NCI-H2171 treated with DMSO at 0.1 percent for 48 hours (cell line): ENCODE measurements at places on chromosomes 11 and 22.

GRCh38 chr11:134037046-134037908, 31.6 kb upstream of the JAM3 start:
- peak; percentile 26 for DNase-seq

DNA sequence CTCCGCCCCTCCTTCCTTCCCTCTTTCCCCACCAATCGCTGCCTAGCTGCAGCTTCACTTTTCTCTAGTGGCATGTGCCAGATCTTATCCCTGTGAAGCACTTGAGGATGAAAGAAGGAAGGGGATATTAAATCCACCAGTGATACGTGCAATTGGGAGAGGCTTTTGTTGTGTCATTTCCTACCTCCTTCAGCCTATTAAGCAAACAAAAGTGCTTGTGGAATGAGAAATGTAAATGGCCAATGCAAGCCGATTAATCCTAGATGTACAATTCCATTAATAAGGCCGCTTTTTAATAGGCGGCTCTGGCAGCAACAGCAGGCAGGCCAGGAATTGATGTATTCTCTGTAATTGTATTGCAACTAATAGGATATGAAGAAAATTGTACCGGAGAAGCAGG, 23.3 kb downstream of the NTM start:
- no peak for DNase-seq

GRCh38 chr11:112630496-112630895, 330.7 kb upstream of the NCAM1 start:
- no peak for DNase-seq

- DNase-seq: no peak
Measured at GRCh38 chr22:47249370-47249928, 487.0 kb downstream of the TBC1D22A start.

GRCh38 chr11:34451053-34451452, 12.3 kb downstream of the CAT start:
- DNase-seq: no peak

DNA sequence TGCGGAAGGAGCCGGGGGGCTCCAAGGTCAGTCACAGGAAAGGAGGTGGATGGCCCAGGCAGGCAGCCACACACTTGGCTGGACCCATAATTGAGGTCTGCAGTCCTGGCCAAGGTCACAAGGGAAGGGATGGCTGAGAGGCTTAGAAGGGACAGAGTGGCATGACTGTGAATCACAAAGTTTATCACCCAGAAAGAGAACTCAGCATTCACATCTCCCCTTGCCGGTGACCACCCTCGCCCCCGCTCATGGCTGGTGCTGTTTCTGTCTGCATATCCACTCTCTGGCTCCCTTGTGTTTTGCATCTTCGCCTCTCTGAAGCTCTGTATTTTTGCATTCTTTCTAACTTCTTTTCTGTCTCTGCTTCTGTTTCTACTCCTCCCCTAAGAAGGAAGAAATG, 117.5 kb downstream of the FEZ1 start:
- no peak for DNase-seq

DNA sequence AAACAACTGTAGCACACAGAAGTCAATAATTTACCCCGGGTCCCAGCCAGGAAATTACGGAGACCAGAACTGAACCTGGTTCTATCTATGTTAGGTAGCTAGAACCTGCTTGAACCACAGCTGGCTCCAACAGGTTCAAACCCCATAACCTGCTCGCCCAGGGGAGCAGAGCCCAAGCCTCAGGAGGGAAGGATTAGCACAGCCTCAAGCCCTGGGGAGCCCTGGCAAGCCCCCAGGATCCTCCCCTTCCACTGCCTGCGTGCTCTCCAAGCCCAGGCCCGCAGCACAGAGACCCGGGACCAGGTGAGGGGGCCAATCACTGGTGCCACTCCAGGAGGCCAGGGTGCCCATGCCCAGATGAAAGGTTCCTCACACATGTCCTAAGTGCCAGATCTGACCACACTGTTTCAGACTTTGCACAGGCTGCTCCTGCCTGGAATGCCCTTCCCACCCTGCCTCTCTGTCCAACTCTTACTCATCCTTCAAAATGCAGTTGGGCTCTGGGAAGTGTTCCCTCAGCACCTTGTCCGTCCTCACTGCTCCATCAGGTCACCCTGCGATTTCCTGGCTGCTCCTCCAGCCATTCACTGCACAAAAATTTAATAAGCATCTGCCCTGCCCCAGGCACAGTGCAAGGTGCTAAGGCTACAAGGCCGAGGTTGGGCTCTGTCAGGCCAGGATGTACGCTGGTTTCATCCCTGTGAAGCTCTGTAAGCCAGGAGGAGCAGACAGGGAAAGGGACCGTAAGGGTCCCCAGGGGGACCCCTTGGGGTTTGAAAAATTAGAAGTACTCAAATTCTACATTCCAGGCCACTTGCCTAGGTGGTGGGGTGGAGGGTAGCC, 32.2 kb downstream of the ARRB1 start:
- no peak for DNase-seq

- DNase-seq: no peak
Measured at GRCh38 chr11:70398834-70399680, 728 bp downstream of the CTTN start.

GRCh38 chr11:44309478-44310205, at the start of gene ALX4:
ALX4 (minus strand) TSS chr11:44310139; CDS start chr11:44310062, 77 bp downstream.
- peak; percentile 32 for DNase-seq

- DNase-seq: peak; percentile 12
Measured at GRCh38 chr22:48042621-48043395, 1280.4 kb downstream of the TBC1D22A start.

- peak; percentile 89 for DNase-seq
Measured at GRCh38 chr22:45101515-45102227, 62.1 kb upstream of the NUP50 start.

DNA sequence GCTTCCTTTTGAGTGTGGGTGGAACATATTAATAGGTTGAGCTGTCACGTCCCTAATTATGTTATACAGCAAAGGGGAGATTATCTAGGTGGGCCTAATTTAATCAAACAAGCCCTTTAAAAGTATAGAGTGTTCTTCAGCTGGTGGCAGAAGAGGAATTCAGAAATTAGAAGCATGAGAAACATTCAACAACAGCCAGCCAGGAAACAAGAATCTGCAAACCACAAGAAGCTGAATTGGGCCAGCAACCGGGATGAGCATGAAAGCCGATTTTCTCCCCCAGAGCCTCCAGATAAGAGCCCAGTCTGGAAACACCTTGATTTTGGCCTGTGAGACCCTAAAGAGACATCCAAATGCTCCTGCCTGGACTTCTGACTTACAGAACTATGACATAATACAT, 105.8 kb upstream of the LDLRAD3 start:
- no peak for DNase-seq

DNA sequence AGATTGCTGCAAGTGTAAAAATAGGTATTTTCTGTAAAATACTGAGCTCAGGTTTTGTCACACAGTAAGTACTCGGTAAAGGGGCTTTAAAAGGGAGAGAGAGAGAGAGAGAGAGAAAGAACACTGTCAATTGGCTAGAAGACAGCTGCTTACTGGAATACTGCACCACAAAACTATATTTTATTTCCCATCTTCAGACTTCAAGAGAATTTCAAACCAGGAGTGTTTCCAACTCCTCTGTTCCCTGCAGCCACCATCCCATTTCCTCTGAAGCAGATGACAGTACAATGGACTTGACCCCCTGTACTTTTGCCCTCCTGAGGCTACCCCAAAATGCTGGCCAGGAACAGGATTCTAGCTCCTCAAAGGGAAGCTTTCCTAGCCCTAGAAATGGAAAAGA, 89.7 kb downstream of the RELT start:
- DNase-seq: no peak

DNA sequence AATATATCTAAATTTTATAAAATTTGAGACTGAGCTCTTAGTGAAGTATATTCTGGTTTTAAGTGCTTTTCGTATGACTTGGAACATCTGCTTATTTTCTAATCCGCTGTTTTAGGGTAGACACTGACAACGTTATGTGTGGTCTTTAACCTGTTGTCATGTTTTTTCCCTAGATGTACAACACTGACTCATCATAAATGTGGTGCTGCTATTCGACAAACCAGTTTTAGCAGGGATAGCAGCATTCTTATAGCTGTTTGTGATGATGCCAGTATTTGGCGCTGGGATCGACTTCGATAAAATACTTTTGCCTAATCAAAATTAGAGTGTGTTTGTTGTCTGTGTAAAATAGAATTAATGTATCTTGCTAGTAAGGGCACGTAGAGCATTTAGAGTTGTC, 23.8 kb upstream of the HIKESHI start:
- no peak for DNase-seq

- no peak for DNase-seq
Measured at GRCh38 chr11:86473991-86474833, 99.5 kb downstream of the CCDC81 start.

- no peak for DNase-seq
Measured at GRCh38 chr22:39956932-39957664, 3.1 kb upstream of the TMA7B start.

GRCh38 chr22:45208993-45209838, 31.5 kb downstream of the KIAA0930 start:
- peak; percentile 36 for DNase-seq

DNA sequence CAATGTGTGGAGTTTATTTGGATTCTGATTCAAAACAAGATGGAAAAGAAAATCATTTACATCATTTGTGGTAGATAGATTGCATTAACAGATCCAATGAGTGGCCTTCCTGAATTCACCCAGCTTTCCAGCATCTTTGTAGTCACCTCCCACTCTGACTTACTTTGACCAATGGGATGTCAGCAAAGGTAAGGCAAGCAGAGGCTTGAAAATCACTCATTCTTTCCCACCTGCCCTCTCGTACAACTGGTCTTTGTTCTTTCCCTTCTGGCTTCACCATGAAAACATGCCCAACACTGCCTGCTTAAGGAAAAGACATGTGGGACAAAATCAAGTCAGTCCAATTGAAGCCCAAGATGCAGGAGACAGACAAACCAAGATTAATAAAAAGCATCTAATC, 202.1 kb downstream of the TTC28 start:
- DNase-seq: peak; percentile 21

- DNase-seq: no peak
Measured at GRCh38 chr11:64778223-64778472, 194 bp downstream of the SF1 start.

GRCh38 chr11:36609383-36609782, 11.3 kb upstream of the RAG2 start:
- no peak for DNase-seq

GRCh38 chr11:12007230-12007593, 1.2 kb downstream of the DKK3 start:
- DNase-seq: no peak

GRCh38 chr11:69926376-69927050, 107.3 kb upstream of the FGF3 start:
- no peak for DNase-seq

DNA sequence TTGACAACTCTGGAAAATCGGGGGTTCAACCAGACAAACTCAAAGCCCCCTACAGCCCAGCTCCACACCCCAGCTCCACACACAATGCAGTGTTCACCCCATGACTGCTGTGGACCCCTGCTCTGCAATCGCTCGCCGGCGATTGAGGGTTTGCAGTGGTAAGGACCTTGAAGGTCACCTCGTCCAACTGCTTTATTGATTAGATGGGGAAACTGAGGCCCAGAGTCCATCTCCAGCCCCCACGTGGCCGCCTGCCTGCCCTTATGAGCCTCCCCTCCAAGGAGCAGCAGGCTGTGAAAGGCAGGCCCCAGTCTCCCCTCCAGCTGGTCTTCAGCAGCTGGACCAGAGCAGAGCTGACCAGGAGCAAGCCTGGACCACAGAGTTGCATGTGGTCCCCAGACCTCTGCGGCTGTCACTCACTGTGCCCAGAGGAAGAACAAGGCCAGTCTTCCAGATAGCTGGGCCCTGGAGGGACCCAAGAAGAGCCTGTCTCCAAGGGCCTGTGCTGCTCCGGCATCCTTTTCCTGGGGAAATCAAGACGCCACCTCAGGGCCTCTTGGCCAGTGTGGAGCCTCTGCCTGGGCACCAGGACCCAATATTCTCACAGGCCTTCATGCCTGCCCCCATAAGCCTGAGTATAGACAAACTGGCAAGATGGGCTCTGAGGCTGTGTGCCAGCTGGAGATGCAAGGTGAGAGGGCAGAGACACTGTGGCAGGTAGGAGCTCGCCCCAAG, 8.8 kb upstream of the LINC01488 start:
- no peak for DNase-seq

- DNase-seq: no peak
Measured at GRCh38 chr11:117231842-117232091, at the start of gene PCSK7. PCSK7 (minus strand) TSS chr11:117232073; CDS start chr11:117229844, 2,229 bp downstream.

- no peak for DNase-seq
Measured at GRCh38 chr22:18968011-18968749, 32.1 kb upstream of the PRODH start.

DNA sequence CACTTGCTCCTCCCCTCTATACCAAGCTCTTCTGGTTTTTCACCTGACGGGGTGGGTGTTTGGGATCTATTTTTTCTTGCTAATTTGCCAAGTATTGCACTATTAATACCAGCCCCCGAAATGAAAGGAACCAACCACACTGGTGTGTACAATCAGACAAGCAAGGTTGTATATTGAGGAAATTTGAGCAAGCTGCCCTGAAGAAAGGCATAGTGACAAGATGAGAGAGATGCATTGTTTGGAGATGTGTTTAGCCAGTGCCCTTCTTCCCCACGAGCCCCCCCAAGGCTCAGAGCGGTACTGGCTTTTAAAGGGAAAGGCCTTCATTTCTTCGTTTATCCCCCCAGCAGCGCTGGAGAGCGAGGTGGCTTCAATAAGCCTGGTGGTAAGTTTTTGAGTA, 15.2 kb upstream of the GAS2L1 start:
- no peak for DNase-seq

GRCh38 chr11:68669301-68670090, 14.8 kb upstream of the GAL start:
- DNase-seq: no peak

DNA sequence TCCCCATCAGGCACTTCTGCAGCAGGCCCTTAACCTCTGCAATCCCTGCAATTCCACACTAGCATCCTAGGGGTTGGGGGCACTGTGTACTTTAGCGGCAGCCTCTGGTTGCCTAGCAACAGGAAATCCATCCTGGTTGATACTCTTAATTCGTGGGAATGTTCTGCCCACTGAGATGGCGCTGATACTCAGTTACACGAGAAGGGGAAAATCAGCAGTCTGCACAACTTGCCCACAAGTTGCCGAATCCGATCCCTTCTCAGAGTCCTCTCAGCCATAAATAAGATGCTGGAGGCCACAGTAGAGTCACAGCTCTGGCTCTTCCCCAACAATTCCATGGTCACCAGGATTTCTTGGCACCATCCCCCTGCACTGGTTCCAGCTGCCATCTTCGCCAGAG, 57.6 kb upstream of the CRYBB3 start:
- no peak for DNase-seq

DNA sequence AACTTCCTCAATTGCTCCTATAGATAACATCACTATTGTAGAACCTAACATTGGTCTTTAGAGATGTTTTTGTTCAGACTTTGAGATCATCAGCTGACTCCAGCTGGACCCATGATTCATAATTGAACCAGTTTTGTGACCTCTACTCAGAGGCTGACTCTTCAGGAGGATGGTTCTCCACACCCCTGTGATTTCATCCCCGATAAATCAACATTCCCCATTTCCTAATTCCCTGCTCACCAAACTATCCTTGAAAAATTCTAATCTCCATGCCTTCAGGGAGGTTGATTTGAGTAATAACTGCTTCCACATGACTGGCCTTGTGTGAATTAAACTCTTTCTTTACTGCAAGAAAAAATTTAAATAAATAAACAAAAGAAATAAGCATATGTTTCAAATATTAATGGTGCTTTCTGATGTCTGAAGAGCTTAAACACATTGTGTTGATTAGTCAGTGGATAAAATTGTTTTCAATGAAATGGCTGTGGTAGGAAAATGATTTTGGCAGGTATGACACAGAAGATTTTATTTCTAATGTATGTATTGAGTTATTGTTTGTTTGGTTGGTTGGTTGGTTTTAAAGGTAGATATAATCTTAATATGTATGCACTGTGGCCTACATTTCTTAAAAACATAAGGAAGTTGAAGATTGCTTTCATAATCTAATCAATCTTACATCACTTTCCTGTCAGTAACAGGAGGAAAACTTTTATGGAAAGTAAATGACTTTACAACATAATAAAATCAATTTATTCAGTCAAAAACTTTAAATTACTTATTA, 427.9 kb upstream of the CCDC179 start:
- no peak for DNase-seq
